Thyroid gland (tissue), 4 donors: ENCODE measurements at places on chromosomes 3 and 15. TPM values are rescaled to one million over a fixed set of nuclear protein-coding genes. Genes with fewer than 3 reads are reported as not detected.

Gene CEMIP
- 2.0 TPM for total RNA-seq

Gene CSTA
- 0.94 TPM for total RNA-seq

Gene SERINC4
- total RNA-seq: not detected

GRCh38 chr15:75758071-75758872, 45.6 kb upstream of the CSPG4 start:
- H3K4me1 ChIP-seq: peaks cover 8% of the 10 kb centered on the region

DNA sequence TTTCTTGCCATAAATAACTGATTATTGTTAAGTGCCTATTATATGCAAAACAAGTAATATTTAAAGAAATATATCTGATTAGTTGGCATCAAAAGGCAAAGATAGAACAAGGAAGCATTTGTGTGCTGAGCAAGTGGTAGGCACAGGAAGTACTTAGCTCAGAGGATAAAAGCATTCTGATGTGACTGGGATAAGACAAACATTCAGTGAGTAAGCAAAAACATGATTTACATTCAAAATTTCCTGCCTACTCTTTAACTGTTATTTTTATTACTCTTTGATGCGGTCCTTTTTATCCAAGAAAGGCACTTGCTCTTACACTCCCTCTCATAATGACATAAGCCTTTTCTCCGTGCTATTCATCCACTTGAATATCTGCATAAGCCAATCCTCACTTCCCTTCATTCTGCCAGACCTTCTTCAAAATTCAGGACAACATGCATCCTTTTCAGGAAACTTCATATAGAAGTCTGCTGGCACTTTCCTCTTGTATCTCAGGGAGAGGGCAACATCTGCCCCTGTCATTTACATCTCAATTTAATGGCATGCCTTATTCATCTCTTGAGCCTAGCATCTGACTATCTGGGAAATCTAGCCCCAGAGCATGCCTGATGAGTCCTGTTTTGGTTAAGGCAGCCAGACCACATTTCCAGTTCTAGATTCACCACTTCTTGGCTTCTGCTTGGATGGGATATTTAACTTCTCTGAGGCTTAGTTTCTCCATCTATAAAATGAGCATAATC, 478.2 kb upstream of the ROBO2 start:
- no peak overlapping the region for H3K27ac ChIP-seq
- H3K4me3 ChIP-seq: no peak overlapping the region
- no peaks in the 10 kb centered on the region for H3K4me1 ChIP-seq
- no peaks in the 10 kb centered on the region for H3K36me3 ChIP-seq

GRCh38 chr15:60301024-60301423, 96.8 kb downstream of the ANXA2 start:
- H3K4me3 ChIP-seq: no peak overlapping the region
- H3K27me3 ChIP-seq: no peaks in the 10 kb centered on the region
- H3K36me3 ChIP-seq: no peaks in the 10 kb centered on the region
- DNase-seq: no peak
- H3K27ac ChIP-seq: no peak overlapping the region
- H3K4me1 ChIP-seq: no peaks in the 10 kb centered on the region

Gene GOLGA8G
- total RNA-seq: not detected

GRCh38 chr15:49036650-49037545, 9.3 kb downstream of the SECISBP2L start:
- H3K27me3 ChIP-seq: no peaks in the 10 kb centered on the region
- H3K27ac ChIP-seq: no peak overlapping the region
- DNase-seq: no peak
- H3K36me3 ChIP-seq: no peaks in the 10 kb centered on the region
- peaks cover 9% of the 10 kb centered on the region for H3K4me1 ChIP-seq

DNA sequence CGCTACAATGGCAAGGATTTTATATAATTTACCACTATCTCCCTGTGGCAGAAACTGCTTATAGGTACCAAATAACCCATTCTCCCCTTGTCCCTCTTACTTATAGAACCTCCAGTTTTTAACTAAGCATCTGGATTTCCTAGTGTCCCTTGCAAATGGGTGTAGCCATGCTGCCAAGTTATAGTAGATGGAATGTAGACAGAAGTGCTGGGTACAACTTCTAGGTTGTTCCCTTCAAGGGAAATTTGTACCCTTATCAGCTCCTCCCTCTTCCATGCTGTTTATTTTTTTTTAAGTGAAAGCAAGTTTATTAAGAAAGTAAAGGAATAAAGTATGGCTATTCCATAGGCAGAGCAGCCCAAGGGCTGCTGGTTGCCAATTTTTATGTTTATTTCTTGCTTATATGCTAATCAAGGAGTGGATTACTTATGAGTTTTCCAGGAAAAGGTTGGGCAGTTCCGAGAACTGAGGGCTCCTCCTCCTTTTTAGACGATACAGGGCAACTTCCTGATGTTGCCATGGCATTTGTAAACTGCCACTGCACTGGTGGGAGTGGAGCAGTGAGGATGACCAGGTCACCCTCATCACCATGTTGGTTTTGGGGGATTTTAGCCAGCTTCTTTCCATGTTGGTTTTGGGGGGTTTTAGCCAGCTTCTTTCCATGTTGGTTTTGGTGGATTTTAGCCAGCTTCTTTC, 40.1 kb upstream of the TM4SF19 start:
- no peak overlapping the region for H3K27ac ChIP-seq
- no peak overlapping the region for H3K4me3 ChIP-seq
- no peaks in the 10 kb centered on the region for H3K36me3 ChIP-seq
- H3K27me3 ChIP-seq: no peaks in the 10 kb centered on the region

DNA sequence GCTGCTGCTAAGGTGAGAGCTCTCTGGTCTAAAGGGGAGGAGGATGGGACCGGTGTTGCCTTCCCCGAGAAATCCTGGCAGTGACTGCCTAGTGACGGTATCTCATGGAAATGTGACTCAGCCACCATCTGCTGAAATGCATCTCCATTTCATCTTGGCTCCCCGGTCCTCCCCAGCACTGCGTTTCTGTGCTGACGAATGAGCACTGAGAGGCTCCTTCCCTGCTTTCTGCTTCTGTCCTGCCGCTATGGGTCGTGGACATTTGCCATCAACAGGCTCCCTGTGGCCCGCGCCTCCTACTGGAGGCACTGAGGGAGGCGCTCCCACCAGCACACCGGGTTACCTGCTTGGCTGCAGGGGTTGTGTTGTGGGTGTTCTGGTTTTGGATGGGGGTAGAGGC, 13.5 kb upstream of the SEC13 start:
- H3K27ac ChIP-seq: no peak overlapping the region
- no peaks in the 10 kb centered on the region for H3K27me3 ChIP-seq
- no peaks in the 10 kb centered on the region for H3K36me3 ChIP-seq
- no peak for DNase-seq
- H3K4me3 ChIP-seq: no peak overlapping the region

- H3K27ac ChIP-seq: no peak overlapping the region
- peaks cover under 1% of the 10 kb centered on the region for H3K4me1 ChIP-seq
- no peak overlapping the region for H3K4me3 ChIP-seq
- H3K27me3 ChIP-seq: no peaks in the 10 kb centered on the region
- H3K36me3 ChIP-seq: no peaks in the 10 kb centered on the region
Observed at GRCh38 chr15:68304589-68305337, 27.2 kb downstream of the FEM1B start.

DNA sequence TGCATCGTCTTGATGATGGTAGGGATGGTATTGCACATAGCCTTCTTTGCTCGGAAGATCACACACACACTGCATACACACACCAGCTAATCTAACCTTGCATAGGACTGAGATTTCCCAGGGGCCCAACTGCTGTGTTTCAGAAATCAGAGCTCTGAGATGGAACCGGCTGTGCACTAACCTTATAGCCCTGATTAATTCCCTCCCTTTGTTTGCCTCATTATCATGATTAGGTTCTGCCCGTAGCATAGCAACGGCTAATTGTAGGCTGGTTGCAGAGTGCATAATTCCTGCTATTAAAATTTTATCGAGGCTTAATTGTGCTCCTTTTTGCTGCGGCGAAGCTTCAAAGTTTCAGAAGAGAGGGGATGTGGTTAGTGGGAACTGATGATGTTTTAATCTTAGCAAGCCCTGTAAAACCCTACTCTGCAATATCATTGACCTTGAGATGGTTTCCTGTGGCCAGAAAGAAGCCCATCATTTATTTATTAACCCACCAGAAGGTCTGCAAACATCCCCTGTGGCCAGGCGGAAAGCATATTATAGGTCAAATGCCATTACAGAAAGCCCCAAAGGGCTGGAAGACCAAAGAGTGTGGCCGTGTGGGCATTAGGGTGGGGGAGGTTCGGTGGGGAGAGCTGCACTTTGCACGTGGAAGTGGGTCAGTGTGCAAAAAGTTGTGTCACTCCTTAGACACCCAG, 56.2 kb upstream of the GLCE start:
- DNase-seq: no peak
- H3K27me3 ChIP-seq: no peaks in the 10 kb centered on the region
- H3K36me3 ChIP-seq: no peaks in the 10 kb centered on the region

DNA sequence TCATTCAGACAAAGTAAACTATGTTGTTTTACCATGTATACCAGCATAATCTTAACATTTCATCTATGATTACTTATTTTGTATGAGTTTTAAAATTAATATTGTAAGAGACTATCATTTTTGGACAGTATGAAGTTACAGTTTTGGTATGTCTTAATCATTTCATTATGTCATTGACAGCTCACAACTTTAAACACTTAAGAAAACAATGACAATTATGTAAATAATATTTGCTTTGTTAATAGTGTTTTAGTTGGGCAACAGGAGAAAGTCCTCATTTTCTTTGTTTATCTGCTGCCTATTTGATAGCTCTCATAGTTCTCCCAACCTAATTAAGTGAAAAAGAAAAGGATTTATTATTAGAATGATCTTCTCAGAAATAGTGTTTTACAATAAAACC, 80.2 kb downstream of the MEF2A start:
- DNase-seq: no peak
- no peaks in the 10 kb centered on the region for H3K27me3 ChIP-seq
- no peaks in the 10 kb centered on the region for H3K36me3 ChIP-seq
- peaks cover 7% of the 10 kb centered on the region for H3K4me1 ChIP-seq
- no peak overlapping the region for H3K27ac ChIP-seq

DNA sequence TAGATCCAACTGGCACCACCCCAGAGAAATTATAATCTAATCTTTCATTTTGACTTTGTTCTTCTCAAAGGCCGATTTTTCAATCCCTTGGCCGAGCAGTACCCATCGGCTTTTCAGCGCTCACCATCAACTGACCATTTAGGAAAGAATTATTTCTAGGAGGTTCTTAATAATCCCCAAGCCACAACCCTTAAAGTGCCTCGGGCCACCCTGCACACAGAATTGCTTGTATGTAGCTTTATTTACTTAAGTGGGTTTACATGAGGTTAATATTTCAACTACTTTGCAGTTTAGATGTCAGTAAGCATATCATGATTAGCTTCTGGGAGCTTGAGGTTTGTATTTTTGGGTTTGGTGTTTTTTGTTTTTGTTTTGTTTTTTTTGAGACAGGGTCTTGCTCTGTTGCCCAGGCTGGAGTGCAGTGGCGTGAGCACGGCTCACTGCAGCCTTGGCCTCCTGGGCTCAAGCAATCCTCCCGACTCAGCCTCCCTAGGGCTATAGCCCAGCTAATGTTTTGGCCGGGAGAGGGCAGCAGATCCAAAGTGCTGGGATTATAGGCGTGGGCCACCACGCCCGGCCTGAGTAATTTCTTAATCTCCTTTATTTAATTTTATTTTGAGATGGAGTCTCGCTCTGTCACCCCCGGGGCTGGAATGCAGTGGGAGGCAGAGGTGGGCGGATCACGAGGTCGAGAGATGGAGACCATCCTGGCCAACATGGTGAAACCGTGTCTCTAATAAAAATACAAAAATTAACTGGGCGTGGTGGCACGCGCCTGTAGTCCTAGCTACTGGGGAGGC, 801 bp upstream of the CDAN1 start:
- H3K27ac ChIP-seq: peak overlapping the region; percentile 82
- no peaks in the 10 kb centered on the region for H3K36me3 ChIP-seq
- peaks cover 15% of the 10 kb centered on the region for H3K4me1 ChIP-seq
- H3K27me3 ChIP-seq: no peaks in the 10 kb centered on the region
- no peak overlapping the region for H3K4me3 ChIP-seq
- DNase-seq: no peak

Gene SLITRK3
- total RNA-seq: 1.9 TPM

DNA sequence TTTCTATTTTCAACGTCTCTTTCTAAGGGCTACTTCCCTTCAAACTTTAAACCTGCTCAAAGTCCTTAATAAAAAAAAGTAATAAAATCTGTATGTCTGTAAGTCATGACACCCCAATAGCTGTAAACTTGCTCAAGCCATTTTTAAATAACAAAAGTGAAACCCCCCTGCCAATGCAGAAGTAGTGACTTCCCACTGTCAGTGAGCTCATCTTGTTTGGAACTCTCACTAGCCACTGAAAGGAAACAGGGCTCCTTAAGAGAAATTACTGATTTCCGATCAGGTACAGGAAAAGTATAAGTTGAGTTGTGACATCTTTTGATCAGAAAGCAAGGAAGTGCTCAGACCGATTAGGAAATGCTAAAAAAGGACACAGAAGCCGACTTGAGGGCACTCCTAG, 27.6 kb upstream of the GPR171 start:
- H3K27me3 ChIP-seq: no peaks in the 10 kb centered on the region
- DNase-seq: no peak
- H3K36me3 ChIP-seq: no peaks in the 10 kb centered on the region

DNA sequence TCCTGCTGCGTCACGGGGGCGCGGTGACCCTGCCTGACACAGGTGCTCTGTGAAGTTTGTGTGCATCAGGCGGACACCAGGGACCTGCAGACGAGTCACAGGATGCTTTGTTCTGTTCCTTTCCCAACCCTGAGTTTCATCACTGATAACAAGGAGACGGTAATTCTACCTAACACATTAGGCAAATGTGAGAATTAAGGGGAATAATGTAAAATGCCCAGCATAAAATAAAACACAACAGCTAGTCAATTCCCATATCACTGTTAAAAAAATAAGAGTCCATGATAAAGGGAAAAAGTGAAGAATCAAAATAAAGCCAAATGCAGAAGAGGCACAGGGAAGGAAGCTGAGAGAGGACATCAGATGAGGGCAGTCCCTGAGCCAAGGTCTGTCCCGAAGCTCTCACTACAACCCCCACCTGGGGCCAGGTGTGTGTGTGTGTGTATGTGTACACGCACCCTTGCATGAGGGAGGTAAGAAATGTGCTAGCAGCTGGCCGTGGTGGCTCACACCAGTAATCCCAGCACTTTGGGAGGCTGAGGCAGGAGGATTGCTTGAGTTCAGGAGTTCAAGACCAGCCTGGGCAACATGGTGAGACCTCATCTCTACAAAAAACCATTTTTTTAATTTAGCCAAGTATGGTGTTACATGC, 27.5 kb downstream of the PLA2G4D start:
- no peaks in the 10 kb centered on the region for H3K36me3 ChIP-seq
- no peaks in the 10 kb centered on the region for H3K27me3 ChIP-seq
- H3K4me1 ChIP-seq: no peaks in the 10 kb centered on the region

DNA sequence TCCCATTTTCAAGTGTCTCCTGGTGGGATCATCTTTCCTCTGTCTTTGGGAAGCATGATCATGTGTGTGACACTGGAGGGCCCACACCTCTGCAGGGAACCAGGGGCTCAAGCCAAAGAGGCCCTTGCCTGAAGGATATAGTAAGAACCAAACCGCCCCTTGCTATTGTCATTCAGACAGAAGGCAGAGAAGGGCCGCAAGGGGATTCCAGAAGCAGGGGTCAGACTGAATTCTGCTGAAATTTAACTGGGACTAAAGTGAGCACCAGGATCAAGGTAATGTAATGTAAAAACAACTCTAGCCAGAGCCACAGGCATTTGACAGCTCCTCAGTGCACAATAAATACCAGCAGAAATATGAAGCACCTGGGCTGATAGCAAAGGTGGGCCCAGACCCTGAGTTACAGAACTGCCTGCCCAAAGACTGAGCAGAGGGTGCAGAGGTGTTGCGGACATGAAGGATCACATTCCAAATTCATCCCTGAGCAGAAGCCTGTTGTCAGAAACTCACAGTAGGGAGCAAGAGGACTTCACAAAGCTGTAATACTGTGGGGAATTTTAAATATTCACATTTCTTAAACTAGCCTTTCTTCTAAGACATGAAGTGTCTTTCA, 46.0 kb upstream of the RASGRF1 start:
- H3K36me3 ChIP-seq: no peaks in the 10 kb centered on the region
- no peaks in the 10 kb centered on the region for H3K4me1 ChIP-seq
- H3K4me3 ChIP-seq: no peak overlapping the region
- no peak overlapping the region for H3K27ac ChIP-seq

Gene ADAMTS17
- total RNA-seq: 667 TPM
